Fibroblast of skin of abdomen (primary cell): ENCODE measurements at places on chromosomes 4 and X.

DNA sequence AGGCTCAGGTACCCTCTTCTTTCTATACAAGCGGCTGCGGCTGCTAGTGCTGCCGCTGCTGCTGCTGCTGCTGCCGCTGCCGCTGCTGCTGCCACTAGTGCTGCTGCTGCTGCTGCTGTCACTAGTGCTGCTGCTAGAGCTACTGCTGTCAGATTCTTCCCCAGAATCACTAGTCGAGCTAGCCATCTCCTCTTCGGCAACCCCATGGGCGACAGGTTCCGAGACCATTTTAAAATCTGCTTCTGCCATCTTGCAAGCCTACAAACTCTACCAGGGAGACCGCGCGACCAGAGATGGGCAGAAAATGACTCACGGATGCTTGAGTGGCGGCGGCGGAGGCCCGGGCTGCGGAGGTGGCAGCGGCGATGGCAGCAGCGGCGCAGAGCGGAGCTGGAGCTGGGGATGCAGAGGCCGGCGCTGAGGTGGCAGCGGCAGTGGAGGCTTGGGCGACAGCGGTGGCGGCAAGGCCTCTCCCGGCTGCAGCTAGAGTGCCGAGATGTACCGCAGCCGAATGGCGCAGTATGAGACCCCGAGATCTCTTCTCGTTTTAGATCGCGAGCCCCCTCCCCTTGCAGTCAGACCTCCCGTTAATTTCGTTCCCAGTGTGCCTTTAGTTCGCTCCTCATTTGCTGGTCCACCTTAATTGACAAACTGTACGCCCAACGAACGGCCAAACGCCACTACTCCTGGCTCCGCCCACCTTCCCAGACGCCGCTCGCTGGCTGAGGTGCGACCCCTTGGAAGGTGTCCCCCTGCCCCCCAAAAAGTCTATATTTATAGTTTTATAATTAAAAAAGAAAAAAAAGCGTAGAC lies at the start of gene NAP1L3:
Gene NAP1L3, minus strand, starts transcription at position 523 of the 813 bp plus-strand sequence. Its CDS starts 274 bp downstream, at position 249.
- peak; percentile 86 for DNase-seq

DNA sequence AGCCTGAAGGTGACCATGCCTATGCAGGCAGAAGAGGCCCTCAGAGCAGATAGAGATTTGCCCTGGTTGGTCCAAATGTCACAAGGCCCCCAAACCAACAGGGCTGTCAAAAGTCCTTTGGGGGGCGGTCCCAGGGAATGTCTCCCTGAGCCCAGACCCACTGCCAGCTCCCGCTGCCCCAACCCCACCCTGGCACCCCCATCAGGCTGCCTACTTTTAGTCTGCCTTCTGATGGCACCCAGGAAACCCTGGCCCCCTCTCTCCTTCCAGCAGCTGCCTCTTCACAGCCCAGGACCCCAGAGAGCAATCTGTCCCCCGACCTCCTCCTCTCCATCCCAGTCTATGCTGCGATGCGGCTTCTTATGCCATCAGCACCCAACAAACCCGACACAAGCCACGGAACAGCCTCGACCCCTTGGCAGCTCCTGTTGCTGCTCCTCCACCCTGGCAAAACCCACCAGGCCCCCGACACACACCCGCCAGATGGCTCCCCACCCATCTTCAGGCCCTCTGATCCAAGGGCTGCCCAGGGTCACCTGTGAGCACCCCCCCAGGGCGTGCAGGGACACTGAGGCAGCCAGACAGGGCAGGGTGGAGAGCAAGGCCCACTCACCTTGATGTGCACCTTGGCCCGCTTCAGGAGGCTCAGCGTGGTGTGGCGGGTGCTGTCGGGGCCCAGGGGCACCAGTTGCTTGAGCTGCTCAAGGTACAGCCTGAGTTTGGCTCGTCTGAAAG lies 9.9 kb downstream of the MXD4 start:
- no peak for DNase-seq

GRCh38 chr4:169795585-169795984 lies 37.8 kb upstream of the HPF1 start:
- DNase-seq, result peak; percentile 63

GRCh38 chrX:12679522-12679921 lies 111.7 kb upstream of the PRPS2 start:
- no peak for DNase-seq

- no peak for DNase-seq
Observed at GRCh38 chrX:45735571-45735970, 534.9 kb upstream of the DIPK2B start.

- no peak for DNase-seq
Observed at GRCh38 chr4:93370256-93370655, 458.3 kb upstream of the ATOH1 start.

GRCh38 chr4:83075311-83076095 lies 39.0 kb downstream of the PLAC8 start:
- peak; percentile 85 for DNase-seq

DNA sequence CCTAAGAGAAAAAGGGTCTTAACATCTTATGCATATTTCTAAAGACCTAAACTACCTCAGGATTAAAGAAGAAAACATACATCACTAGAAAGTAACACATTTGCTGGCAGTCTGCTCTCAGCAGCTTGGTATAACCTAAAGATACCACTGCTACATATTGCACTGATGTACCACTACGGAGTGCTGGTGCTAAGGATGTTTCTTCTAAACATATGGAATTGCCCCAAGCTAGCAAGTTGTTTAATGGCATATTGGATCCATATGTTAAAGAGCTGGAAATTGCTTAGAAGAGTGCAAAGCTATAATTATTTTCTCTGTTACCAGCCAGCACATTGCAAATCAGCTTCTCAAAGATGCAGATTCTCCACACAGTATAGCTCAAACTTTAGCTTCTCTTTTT lies 436.5 kb upstream of the GALNTL6 start:
- DNase-seq, result no peak

DNA sequence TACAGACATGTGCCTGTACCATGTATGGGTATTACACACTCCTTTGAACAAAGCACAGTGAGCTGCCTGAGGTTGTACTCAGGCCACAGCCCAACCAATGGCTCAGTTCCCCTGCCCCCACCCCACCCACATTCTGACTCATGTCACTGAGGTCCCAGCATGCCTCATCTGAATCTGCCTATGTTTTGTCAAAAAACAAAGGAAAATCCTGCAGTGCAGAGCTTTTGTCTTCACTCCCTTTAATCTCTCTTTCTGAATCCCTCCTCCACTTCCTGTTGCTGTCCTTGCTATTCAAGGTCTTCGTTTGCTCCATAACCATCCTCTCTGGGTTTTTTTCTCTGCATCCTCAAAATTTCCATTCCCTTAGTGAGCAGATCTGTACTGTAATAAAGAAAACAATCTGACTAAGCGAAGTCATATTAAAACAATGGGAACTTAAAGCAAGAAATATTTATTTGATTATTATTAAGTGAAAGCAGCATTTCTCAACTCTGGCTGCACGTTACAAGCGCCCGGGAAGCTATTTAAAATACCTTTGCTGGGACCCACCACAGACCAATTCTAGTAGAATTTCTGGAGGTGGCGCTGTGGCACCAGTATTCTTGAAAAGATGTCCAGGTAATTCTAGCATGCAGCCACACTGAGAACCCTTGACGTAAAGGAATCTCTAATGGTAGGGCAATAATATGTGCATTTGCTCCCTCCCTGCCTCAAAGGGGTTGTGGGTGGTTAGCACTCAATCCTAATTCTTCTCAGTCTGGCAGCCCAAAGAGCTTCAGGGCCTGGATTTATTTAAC lies 8.7 kb downstream of the GUCY2F start:
- peak; percentile 42 for DNase-seq

DNA sequence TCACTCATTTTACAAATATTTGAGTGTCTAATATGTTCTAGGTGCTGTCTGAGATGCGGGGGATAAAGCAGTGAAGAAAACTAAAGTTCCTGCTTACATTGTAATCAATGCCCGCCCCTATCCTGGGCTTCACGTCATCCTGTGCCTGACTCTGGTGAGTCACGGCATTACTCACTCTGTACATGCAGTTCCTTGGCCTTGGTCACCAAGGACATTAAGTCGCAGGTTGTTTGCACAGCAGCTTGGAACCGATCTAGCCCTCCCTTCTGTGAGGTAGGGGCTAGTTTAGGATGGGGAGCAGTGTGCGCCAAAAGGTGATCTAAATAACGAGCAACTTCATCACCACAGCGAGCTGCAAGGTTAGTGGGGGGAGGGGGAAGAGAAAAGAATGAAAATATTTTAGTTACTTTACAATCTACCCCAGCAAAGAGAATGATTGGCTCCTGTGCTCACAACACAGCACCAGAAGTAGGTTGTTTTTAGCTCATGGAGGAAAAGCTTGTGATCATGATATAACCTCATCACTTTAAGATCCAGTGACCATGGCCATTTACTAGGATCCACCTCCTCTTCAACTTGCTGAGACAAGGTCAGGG lies 48.0 kb upstream of the HDAC8 start:
- peak; percentile 73 for DNase-seq

- DNase-seq, result no peak
Observed at GRCh38 chr4:68396756-68397155, 46.9 kb upstream of the YTHDC1 start.

DNA sequence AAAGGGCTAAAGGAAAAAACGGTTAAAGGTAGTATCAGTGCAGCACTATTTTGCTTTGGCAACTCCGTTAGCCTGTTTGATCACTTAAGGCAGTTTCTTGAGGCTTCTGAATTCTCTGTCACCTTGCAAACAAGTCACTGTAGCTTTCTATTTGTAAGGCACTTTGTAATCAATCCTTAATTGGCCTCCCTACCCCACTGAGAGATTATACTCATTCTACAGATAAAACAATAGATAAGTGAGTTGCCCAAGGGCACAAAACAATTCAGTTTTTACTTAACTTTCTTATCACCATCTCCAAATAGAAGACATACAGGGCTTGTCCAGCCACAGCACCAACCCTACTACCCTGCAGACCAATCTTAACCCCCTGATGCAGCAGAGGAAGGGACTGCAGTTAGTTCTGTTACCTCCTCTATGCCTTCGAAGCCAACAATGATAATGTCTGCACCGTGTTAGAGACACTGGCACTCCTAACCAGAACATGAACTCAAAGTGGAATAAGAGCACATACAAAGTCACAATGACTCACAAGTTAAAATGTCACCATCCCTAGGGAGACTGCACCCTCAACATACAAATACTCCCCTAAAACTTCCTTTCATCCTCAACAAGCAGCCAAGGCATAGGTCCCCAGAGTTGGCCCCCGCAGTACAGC lies 1.7 kb downstream of the TMEM185A start:
- DNase-seq, result no peak

GRCh38 chr4:113293674-113294073 lies 244.2 kb downstream of the ANK2 start:
- no peak for DNase-seq

GRCh38 chrX:1488745-1489144 lies 36.0 kb upstream of the ASMTL start:
- DNase-seq, result no peak

- DNase-seq, result no peak
Observed at GRCh38 chrX:16868920-16869319, 1.2 kb downstream of the RBBP7 start.

DNA sequence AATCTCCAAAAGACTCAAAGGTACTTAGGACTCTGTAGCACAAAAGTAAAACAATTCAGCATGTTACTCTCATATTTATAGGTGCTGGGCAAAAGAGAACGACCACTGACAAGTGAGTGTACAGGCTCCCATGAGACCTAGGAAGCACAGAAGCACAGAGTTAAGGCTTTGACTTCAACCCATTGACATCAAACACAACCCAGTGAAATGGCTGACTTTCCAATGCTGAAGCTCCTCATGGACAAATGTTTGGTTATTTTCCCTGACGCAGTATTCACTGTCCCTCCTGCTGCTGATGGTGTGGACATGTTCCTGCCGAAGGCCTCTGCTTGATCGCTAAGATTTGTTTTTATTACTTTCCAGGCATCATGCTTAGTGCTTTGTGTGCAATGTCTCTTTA lies 148.7 kb downstream of the TSPAN5 start:
- DNase-seq, result no peak

GRCh38 chrX:46152756-46153155 lies 392.5 kb downstream of the ZNF674 start:
- DNase-seq, result no peak

DNA sequence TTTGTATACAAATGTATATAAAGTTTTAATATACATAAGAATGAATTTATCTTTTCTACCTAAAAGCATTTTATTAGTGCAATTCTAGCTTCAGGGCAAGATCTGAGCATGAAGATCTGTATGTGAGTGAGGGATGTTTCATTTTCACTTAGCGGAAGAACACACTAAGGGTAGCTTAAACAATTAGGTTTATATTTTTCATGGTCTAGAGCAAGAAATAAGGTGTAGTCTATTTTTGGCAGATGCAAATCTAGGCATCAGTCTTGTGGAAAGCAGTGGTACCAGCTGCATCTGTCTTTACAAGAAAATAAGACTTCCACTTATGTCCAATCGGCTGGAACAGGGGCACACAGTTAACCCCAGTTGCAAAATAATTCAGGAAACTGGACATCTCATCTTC lies 433.3 kb downstream of the ADAM29 start:
- DNase-seq, result no peak

DNA sequence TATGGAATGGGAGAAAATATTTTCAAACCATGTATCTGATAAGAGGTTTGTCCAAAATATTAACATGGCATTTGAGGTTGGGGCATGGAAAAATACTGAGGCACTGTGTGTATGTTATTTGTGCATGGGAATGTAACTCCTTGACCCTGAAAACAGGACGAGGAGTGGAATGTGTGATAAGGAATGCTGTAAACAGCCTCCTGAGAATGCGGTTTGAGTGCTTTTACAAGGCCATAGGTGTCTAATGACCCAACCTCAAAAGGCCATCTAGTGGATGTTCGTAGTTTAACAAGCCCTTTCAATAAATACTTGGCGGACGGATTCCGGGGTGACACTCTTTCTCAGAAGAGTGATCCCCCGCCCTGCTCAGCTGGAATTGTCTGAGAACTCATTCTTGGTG lies 162.9 kb upstream of the USP9X start:
- DNase-seq, result peak; percentile 45

DNA sequence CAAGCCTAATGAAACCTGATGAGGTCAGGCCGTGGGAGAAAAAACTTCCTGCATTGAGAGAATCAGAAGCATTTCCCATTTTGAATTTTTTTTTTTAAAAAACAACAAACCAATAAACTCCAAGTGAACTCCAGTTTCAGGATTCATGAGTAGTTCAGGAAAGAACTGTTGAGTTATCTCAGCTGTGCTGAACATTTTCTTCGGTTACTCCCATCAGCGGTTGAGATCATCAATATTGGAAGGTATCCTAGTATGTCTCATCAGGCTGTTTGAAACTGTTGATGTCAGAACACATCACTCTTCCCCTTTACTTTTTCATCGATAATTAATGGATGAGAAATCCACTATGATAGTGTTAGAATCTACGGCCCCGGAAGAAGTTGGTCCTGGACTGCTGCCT lies 82.4 kb upstream of the ADGRG2 start:
- DNase-seq, result no peak

DNA sequence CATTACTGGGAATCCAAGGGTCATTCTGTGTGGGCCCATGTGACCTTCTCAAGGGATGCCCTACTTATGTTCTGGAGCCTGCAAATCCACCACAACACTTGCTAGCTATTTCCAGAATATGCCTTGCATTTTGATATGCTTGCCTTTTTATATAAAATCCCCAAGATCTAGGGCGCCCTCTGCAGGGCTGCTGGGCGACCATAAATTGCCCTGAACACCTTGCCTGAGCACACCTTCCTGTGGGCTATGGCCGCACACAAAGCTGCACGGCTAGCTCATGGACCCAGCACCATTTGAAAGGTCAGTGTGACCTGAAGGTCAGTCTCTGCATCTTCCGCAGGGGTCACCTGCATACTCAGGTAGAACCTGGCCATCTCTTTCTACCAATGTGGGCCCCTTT lies 311.7 kb downstream of the NLGN4X start:
- no peak for DNase-seq
